MG63 (cell line): ENCODE measurements at places on chromosomes 3 and 15. TPM values are rescaled to one million over a fixed set of nuclear protein-coding genes. Genes with fewer than 3 reads are reported as not detected.

The ALDH1A3 gene
- 879 and 1,090 TPM in 2 replicates for total RNA-seq

DNA sequence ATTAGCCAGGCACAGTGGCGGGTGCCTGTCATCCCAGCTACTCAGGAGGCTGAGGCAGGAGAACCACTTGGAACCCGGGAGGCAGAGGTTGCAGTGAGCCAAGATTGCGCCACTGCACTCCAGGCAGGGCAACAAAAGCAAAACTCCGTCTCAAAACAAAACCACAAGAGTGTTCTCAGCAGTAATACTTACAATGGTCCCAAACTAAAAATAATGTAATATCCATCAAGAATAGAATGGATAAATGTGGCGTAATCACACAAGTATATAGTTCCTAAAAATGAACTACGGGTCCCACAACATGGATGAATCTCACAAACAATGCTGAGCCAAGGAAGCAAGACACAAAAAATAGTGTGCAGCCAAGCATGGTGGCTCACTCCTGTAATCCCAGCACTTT is 39.2 kb downstream of the STAG1 start:
- no peak for DNase-seq

DNA sequence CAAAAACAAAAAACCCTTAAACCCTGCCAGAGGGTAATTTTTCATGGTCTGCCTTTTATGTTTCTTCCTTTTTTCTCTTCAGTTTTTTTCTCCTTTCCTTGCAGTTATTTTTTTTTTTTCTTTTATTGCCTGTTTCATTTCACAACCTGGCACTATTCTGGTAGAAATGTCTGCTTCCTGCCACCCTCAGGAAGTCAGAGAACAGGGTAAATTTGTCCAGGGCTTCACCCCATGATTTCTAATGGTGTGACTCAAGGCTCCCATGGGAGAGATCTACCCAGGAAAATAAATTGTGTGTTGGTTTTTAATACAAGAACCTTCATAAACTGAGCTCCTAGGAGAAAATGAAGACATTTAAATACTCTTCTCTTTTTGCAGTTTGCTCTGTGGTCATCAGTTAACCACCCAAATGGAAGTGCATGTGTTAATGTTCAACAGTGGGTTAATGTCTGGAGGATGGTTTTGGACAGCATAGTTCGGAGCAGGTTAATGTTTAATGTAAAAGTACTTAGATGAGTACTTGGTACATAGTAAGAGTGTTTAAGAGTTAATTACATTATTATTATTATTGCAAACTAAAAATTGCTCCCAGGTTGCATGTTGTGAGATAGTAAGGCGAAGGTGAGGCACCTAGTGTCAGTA is 45.9 kb downstream of the CGNL1 start:
- DNase-seq = no peak

- no peak for DNase-seq
Measured at GRCh38 chr3:65277798-65278197, 590.0 kb upstream of the ADAMTS9 start.

DNA sequence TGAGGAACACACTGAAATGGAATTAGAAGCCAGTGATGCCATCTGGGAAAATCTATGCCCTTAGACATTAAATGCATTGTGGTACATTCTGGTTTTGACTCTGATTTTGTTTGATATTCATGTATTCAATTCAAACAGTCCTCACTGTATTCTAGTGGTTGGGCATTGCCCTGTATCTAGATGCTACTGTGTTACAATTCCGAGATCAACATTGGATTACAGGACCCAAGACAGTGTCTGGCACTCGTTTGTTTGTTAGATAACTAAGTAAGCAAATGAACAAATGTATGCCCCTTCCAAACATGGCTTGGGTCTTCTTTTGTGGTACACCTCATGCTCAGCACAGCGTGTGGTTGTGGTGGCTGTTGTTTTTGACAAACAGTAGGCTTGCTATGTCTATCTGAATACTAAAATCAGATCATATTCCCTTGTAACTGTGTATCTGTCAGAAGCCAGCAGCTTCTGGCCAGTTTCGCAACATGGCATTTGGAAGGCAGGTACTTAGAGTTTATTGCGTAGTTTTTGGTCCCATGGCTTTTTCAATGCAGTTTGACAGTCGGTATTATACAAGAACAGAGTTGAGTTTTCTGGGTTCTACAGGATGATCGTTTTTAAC is 5.7 kb downstream of the FILIP1L start:
- no peak for DNase-seq

The GPD1L gene
- 12.0 and 12.9 TPM in 2 replicates for total RNA-seq

GRCh38 chr3:131806736-131807135 is 228.1 kb downstream of the CPNE4 start:
- no peak for DNase-seq

GRCh38 chr15:70669966-70670658 is 93.2 kb downstream of the UACA start:
- no peak for DNase-seq

GRCh38 chr15:70293138-70293537 is 195.4 kb upstream of the TLE3 start:
- DNase-seq = no peak

DNA sequence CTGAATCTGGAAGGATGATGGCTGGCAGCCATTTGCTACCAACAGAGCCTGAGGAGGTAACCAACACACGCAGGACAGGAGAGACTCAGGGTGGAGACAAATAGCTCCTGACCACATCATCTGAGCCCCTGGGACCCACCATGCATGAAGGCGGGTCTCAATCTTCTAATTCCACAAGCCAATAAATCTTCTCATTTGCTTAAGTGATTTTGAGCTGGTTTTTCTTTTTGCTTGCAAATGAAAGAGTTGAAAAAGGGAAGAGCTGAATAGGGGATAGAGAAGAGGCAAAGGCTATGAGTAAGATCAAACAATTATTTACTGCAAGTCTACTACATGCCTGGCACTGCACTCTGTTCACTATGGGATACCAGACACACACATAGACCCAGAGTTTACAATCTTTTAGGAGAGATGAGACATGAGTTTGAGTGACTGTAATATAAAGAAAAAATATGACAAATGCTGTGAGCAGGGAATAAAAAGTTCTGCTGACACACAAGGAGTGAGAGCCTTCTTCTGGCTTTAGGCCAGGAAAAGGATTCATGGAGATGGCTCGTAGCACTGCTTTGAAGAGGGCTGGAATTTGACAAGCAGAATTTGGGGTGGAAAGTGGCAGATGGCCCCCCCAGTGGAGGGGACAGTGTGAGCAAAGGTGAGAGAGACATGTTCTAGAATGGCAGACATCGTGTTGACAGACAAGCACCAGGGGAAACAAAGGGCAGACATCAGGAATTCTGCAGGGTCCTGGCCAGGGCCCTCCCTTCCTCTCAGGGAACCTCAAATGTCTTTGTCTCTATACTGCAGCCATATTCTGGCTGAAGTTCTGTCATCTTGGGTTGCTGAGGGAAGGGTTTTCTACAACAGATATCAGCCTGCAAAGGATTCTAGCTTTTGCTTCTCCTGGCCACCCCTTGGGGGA is 69.8 kb upstream of the WNT5A start:
- DNase-seq = no peak

GRCh38 chr15:75639709-75640482 is at the start of gene IMP3:
Gene IMP3 (minus strand): TSS chr15:75640224. CDS start chr15:75640168, 56 bp downstream.
- DNase-seq = peak; percentile 97

GRCh38 chr3:136772709-136773108 is 20.5 kb upstream of the STAG1 start:
- peak; percentile 68 for DNase-seq

The C3orf62 gene
- total RNA-seq = 1.4 and 2.7 TPM in 2 replicates

- no peak for DNase-seq
Measured at GRCh38 chr3:179921500-179921899, 115.2 kb downstream of the PEX5L start.

The FOXB1 gene
- total RNA-seq = not detected in 2 replicates

DNA sequence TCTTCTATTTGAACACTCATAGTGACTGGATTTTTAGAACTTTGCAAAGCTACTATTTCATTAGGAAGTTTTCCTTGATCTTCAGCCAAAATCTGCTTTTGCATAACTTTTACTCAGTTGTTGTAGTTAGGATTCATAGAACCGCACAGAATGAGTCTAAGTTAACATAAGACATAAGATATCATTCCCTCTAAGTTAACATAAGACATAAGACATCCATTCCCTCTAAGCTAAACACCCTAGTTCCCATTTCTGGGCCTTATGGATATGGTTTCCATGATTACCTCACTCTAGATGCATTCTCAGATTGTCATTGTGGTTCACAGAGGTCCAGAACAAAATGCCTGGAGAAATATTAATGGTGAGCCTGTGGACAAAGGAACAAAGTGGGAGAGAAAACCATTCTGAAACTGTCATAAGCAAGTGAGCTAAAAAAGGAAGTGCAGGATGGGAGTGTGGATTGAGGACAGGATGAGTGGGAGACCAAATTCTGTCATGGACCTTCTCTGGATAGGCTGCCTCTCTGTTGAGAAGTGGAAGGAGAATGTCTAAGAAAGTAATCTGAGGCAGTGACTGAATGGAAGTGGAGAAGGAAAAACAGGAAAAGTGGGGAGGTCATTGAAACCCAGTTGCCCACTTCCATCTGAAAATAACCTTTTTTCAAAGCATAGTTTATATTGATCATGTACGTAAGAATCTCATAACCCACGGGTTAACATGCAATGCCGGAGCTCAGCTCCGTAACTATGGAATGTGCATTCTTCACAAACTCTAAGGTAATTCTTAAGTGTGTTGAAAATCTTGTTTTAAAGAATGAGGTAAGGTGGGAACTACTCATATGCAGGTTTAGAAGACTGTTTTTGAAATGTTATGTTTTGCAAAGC is 37.4 kb upstream of the SECISBP2L start:
- no peak for DNase-seq

DNA sequence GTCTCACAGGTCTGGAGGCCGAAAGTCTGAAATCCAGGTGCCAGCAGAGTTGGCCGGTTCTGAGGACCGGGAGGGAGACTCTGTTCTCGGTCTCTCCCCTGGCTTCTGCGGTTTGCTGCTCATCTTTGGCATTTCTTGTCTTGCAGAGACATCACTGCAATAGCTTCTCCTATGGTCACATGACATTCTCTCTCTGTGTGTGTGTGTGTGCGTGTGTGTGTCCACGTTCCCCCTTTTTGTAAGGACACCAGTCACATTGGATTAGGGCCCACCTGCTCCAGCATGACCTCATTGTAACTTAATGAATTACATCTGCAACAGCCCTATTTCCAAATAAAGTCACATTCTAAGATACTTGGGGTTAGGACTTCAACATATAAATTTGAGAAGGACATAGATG is 12.4 kb upstream of the ATP10A start:
- no peak for DNase-seq

DNA sequence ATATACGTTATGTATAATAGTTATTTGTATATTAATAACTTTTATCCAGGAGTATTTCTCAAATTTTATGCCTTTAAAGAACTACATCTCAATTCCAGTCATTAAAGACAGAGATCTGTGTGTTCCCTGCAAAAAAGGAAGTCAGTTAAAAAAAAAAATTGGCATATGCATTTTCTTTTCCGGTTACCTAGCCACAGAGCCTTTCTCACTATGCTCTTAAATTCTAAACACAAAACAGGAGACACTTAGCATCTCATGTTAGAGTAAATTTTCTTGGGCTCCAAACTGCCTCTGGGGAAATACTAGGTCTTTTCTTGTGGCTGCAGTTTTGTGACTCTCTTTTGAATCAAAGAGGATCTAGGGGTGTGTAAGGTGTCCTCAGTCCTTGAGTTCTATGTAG is 105.9 kb downstream of the KCNH8 start:
- DNase-seq = no peak

The ALDH1L1 gene
- 0.27 TPM in 1 of 2 replicates, not detected in the other for total RNA-seq

- DNase-seq = no peak
Measured at GRCh38 chr3:1766384-1766783, 332.3 kb upstream of the CNTN4 start.

- DNase-seq = peak; percentile 4
Measured at GRCh38 chr15:38593524-38593923, 28.9 kb upstream of the RASGRP1 start.

The OXTR gene
- 0.03 and 0.15 TPM in 2 replicates for total RNA-seq

GRCh38 chr15:90914305-90915080 is 11.4 kb downstream of the MAN2A2 start:
- DNase-seq = no peak
